Suprapubic skin (tissue), 4 donors: ENCODE measurements at places on chromosomes 3 and 15. TPM values are rescaled to one million over a fixed set of nuclear protein-coding genes. Genes with fewer than 3 reads are reported as not detected.

The C3orf85 gene
- not detected for total RNA-seq

The HRG gene
- not detected for total RNA-seq

The SNX4 gene
- total RNA-seq = 24.7 TPM

GRCh38 chr15:25739687-25740121 is 123.4 kb downstream of the ATP10A start:
- DNase-seq = no peak

DNA sequence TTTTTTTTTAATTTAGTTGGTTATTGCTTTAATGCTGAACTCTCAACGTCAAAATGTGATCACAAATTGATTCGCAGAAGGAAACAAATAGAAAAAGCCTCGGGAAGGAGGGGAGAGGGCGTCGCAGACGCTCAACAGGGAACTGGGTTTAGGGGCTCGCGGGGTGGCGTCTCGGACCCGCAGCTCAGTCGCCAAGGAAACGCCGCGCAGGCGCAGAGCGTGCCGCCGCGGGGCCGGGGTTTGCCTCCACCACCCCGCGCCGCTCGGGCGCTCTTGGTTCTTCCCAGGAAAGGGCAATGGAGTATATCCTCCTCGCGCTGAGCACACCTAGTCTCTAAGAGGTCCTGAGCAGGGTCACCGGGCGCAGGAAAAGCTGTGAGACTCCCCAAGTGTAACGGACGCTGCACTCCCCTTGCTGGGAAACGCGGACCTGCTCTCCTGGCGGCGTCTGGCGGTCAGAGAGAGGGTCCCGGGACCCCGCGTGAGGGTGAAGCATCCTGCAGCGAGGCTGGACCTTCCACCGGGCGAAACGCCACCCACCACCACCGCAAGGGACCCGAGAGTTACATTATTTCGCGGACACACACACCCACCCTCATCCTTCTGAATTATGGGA is 753 bp downstream of the PLCH1 start:
- no peak for DNase-seq

GRCh38 chr3:34140616-34141015 is 342.2 kb downstream of the PDCD6IP start:
- no peak for DNase-seq

DNA sequence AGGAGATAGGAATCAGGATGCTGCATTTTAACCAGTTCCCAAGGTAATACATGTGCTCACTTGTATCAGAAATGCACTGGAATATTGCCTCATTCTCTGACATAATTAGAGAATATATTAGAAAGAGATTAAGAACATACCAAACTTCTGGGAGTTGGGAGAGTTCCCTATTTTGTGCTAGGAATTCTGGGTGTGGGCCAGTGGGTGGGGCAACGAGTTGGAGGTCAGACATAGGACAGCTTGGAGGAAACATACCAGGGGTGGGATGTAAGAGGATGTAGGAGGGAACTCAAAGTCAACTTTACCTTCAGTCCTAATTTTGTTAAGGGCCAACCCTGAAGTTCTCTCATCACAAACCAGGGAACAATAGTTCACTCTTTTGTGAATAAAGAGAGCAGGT is 83.6 kb downstream of the SLC7A14 start:
- no peak for DNase-seq
